NCI-H187 treated with DMSO at 0.1 percent for 48 hours (cell line): ENCODE measurements at places on chromosomes 11 and 22.
A peak's percentile ranks its signal among the peaks of the same experiment; 100 is the strongest.

- no peak for DNase-seq
Observed at GRCh38 chr11:120785576-120785975, 238.3 kb upstream of the TBCEL start.

- DNase-seq: no peak
Observed at GRCh38 chr22:32801537-32802236, at the start of gene TIMP3. Gene TIMP3 (plus strand): TSS chr22:32801705. CDS start chr22:32802002, 297 bp downstream.

- DNase-seq: no peak
Observed at GRCh38 chr11:107041088-107041444, 22.8 kb upstream of the GUCY1A2 start.

- no peak for DNase-seq
Observed at GRCh38 chr22:44055805-44056204, 31.7 kb downstream of the PARVB start.

DNA sequence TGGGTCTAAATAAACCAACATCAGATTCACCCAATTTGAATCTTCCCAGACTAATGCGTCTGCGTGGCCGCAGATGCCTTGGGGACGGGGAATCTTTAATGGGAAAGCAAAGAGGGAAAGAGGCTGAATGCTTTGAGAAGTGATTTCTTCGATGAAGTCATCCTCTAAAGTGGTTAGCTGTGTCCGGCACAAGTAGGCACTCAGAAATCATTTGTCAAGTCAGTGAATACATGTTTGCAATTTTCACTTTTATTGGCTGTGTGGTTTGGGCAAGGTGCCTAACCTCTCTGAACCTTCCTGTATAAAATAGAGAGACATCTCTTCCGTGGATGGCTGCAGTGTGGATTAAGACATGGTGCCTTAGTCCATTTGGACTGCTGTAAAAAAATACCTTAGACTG lies 19.7 kb upstream of the IFT27 start:
- no peak for DNase-seq

DNA sequence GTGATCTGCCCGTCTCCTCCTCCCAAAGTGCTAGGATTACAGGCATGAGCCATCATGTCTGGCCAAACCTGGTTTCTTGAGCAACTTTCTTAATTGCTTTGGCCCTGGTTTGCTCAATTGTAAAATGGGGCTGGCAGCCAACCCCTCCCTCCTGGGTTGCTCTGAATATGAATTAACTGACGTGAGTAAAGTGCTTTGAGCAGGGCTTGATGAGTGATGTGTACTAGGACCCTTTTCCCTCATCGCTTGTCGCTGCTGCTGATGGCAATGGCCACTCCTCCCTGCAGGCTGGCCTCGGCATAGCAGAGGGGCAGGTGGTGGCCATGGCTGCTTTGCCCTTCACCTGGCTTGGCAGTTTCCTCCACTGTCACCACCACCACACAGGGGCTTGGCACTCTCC lies 41.5 kb downstream of the RNF141 start:
- no peak for DNase-seq

GRCh38 chr22:31271026-31271425 lies 21.3 kb downstream of the PIK3IP1 start:
- no peak for DNase-seq

DNA sequence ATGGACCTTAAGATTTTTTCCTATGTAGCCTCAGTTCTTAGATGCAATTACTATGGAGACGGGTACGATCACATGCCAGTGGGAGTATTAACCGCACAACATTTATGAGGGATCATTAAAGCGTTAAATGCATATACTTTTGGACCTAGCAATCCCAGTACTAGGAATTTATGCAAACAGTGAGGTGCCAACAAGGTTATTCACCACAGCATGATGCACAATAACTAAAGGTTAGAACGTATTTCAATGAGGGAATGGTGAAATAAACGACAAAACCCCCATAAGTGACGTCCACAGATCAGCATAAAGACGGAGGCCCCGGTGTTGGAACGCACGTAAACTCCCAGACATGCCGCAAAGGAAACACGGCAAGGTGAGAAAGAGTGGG lies 539 bp downstream of the SIRT3 start:
- DNase-seq: no peak

GRCh38 chr11:6315811-6316425 lies 4.4 kb downstream of the CAVIN3 start:
- peak; percentile 4 for DNase-seq

- DNase-seq: no peak
Observed at GRCh38 chr11:66317723-66318599, 1.1 kb upstream of the CD248 start.

DNA sequence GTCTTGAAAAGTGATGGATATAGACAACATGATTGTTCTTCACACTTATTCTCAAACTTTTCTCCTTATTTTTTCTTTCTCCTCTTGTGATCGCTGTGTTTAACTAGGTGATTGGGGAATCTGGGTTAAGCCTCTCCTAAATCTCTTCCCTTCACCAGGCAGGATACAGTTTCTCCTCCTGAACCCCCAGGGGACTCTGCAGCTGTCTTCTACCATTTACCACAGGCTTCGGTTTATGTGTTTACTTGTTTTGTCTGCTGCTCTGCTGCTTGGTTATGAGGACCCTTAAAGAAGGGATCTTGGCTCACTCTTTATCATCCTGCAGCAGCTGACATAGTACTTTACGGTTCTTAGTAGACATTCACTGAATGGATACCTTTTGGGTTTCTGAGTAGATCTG lies 124.2 kb downstream of the NCAM1 start:
- DNase-seq: no peak

DNA sequence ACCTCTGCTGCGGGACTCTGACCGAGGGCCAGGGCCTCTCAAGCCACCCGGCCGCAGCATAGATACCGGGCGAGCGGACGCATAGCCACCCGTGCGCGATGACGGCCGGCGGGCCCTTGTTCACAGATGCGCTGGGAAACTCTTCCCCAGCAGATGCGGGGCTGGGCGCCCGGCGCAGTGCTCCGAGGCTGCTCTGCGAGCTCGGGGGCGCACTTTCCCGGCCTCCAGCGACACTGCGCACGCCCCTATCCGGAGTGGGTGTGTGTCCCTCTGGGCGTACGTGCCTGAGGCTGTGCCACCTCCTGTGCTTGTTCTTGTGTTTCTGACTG lies 104.7 kb upstream of the E2F8 start:
- DNase-seq: no peak

GRCh38 chr11:132862137-132862536 lies 670.2 kb downstream of the OPCML start:
- DNase-seq: no peak

DNA sequence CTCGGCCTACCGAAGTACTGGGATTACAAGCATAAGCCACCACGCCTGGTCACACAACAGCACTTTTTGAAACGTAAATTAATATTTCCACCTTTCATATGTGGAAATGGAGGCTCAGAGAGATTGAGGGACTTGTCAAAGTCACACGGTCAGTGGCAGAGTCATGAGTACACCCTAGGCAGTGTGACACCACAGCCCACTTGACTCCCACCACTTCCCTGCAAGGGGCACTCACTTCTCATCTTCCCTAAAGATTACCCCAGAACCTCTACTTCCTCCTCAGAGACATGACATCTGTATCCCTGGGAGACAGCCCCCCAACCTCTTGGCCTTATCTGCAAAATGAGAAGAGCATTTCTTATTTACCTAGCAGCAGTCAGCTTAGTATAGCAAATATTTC lies 16.5 kb upstream of the MYOD1 start:
- no peak for DNase-seq

DNA sequence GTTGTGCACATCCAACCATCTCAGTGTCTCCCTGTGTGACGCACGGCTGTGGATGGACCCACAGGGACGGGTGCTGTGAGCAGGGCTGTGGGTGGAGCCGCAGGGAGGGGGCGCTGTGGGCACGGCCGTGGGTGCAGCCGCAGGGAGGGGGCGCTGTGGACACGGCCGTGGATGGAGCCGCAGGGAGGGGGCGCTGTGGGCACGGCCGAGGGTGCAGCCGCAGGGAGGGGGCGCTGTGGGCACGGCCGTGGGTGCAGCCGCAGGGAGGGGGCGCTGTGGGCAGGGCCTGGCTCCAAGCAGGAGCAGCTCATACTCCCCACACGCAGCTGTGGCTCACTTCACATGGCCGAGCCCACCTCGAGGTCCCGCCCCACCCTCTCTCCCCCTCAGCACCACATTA lies 6.0 kb upstream of the MAPK11 start:
- DNase-seq: no peak

DNA sequence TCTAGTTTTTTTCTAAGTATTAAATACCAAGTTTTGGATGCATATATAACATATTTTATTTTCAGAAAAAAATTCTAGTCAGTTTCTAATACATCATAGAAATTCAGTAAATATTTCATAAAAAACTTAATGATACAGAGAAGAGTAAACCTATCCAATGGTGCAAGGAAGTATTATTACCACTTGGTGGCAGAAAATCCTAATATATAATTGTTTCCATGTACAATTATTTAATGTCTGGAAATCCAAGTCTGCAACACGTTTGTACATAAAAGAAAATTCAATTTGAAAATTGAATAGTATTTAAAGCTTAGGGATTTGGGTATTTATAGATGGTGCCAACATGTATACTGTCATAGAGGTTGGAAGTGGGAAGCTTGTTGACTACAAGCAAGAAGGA lies 127.0 kb downstream of the TRPC6 start:
- no peak for DNase-seq

- no peak for DNase-seq
Observed at GRCh38 chr11:112558691-112559090, 298.0 kb upstream of the PLET1 start.

DNA sequence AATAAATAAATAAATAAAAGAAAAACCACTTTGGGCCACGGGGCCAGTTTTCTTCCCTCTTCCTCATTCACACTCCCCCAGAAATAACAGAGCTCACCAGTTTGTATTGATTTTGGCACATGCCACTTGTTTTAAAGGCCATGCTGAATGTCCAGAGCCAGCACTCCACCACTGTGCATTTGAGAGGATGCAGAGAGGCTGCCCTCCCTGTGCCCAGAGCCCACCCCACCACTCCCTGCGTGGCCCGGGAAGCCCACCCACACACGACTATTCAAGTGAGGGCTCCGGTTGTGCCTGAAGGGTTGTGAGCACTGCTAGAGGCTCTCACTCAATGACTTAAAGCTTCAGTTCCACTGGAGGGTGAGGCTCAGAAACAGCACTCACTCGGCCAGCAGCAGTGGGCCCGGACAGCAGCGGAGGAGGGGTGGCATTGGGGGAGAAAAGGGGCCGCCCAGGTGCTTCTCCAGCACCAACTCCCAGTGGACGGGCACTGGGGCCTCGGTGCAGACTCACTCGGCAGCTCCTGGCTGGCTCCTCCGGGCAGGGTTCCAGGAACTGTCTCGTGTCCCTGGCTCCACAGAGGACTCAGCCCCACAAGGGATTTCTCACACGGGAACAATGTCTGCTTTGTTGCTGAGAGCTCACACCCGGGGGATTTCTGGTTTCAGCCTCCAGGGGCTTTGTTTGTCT lies 112.7 kb downstream of the SHANK2 start:
- no peak for DNase-seq

DNA sequence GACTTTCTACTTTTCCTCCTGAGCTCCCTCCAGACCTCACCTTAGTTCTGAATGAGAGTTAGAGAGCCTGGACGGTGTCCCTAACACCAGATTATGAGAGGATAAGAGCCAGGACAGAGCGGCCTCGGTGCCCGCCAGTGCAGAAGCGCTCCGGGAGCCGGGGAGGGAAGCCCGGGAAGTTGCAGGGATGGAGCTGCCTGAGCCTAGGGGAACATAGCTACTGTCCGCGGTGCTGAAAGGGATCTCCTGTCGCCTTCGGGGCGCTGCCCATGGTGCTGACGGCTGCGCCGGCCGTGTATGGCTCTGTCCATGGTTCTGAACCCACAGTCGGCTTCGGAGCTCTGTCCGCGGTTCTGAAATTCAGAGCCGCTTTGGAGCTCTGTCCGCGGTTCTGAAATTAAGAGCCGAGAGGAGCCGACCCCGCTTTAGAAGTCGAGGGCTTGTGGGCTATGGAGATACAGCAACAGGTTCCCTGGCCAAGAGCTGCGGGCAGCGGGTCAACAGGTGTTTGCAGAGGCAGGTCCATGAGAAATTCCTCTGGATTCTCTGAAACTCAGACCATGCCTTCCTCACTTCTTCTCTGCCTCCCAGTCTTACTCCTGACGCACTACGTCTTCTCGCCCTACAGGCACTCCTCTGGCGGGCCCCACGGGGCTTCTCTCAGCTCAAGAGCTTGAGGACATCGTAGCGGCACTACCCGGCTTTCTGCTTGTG lies 814 bp downstream of the NPAS4 start:
- DNase-seq: no peak

- no peak for DNase-seq
Observed at GRCh38 chr11:121329781-121330395, 37.3 kb downstream of the SC5D start.

DNA sequence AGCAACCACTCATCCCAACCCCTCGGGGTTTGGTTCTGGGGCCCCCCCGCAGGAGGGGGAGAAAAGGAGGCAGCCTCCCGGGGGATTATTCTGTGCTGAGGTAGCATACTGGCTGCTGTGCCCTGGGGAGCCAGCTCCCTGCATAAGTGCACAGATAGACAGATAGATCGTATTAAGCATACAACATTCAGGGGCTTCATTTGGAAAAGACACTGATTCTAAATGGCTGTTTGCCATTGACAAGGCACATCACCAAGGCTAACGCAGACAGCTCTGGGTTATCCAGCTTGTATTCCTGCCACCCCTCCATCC lies 547.9 kb downstream of the BUD13 start:
- no peak for DNase-seq

DNA sequence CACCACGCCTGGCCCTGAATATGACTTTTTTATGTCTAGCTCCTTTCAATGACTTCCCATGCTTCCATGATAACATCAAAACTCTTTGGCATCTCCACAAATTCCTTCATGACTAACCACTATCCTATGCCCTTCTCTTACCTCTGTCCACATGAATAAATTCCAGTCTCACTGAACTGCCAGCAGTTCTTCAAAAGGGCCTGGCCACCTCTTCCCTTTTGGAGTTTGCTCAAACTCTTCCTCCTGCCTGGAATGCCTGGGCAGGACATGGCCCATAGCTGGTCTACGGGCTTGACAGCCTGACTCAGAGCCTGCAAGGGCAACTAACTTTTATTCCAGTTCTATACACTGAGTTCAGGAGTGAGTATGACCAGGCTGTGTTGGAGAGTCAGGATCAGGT lies 41.8 kb upstream of the ZBTB16 start:
- no peak for DNase-seq

DNA sequence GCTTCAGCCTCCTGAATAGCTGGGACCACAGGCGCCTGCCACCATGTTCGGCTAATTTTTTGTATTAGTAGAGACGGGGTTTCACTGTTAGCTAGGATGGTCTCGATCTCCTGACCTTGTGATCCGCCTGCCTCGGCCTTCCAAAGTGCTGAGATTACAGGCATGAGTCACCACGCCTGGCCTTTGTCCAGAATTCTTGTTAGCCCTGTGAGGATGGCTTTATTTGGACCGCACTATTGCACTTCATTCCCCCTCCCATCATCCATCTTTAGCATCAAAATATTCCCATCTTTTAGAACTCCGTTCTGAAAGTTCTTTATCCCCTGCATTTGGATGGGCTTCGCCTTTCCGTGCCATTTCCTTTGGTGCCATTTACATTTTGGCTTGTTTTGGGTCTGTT lies 2.6 kb downstream of the SAMM50 start:
- DNase-seq: no peak

GRCh38 chr22:23803001-23803819 lies 16.4 kb downstream of the SMARCB1 start:
- DNase-seq: no peak

- DNase-seq: no peak
Observed at GRCh38 chr22:27991586-27992293, 72.7 kb upstream of the PITPNB start.

- DNase-seq: no peak
Observed at GRCh38 chr11:72038491-72038890, 39.8 kb downstream of the IL18BP start.
